ENCODE measurements at places on chromosomes 3 and 15.

- DNase-seq, result no peak
These were observed 554.5 kb upstream of the TBL1XR1 start for GRCh38 chr3:177751770-177752169.

GRCh38 chr3:33388374-33389100, 51.7 kb downstream of the UBP1 start:
- peak; percentile 12 for DNase-seq

- peak; percentile 65 for DNase-seq
These were observed 200.8 kb upstream of the SLCO3A1 start for GRCh38 chr15:91652610-91653207.

DNA sequence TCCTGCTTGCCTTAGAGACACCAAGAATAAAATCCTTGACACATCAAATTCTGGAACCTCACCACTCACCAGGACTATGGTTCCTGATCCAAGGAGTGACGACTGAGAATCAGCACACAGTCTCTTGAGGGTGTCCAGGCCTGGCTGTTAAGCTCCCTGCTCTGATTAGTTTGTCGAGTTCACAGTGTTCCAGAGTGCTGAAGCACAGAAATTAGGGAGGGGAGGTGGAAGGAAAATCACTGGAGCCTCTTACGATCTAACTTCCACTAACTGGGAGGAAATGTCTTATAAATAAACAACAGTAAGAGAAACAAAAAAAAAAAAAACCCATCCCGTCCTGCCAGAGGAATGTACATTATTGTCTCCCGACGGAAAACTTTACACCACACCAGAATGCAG, 330.2 kb downstream of the TIGIT start:
- no peak for DNase-seq

- no peak for DNase-seq
These were observed 156.8 kb downstream of the LSAMP start for GRCh38 chr3:116288485-116288884.

DNA sequence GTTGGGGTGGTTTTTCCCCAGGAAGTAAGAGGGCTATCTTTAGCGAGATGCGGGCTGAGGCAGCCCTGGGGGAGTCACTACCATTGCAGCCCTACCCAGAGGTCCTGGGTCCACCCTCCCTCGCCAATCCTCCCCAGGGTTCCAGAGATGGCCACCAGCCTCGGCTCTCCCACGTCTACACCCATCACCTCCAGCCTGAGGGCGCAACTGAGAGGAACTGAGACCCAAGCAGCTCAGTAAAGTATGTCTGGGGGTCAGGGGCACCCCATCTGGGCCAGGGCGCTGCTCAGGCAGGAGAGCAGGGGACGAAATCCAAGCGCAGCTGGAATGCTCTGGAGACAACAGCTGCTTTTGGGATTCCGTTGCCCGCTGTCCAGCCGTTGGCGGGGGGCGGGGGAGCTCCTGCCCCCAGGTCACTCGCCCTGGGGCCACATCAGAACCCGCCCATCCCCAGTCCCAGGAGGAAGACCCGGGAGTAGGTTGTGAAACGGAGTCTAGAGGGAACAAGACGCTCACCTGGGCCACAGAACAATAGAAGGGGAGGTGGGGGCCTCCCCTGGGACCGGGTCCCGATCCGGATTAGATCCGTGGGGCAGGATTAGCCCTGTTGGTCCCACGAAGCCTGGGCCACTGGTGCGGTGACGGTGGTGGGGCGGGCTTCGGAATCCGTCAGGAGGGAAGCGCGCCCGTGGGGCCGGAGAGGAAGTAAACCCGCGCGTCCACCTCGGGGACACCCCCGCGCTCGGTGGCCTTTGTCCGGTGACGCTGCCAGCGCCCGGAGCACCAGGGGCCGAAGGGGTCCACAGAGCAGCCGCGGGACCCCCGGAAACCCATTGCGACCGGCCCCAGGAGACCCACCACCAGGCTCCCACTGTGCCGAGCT, 1.4 kb upstream of the NDUFAF3 start:
- DNase-seq, result no peak

DNA sequence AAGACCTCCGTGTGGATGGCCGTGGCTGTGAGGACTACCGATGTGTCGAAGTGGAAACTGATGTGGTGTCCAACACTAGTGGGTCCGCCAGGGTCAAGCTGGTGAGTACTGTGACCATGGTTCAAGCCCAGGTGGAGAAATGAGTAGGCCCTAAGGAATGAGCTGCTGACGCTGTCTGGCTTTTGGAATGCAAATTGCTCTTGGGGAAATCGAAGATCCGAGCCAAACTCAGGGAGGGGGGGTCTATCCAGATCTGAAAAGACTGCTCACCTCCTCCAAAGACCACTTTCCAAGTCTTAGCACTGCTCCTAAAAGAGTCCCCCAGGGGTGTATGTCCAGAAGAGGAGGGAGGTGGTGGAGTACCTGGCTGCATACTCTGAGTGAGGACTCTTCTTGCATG, 13.1 kb downstream of the EXOSC7 start:
- no peak for DNase-seq

DNA sequence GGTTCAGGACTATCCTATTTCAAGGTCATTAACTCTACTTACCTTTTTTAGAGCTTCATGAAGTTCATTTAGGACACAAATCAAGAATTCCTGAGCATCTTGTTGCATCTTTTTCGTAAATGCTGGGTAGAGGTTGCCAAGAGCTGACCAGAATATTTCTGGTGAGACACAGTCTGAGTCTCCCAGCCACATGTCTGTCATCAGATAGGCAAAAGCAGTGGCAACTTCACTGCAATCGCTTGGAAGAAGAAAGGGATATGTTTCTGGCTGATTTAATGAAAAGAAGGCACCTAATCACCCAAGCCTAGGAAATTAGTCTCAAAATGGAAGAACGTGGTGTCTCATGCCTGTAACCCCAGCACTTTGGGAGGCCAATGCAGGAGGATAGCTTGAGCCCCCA, 2.9 kb downstream of the USP50 start:
- DNase-seq, result no peak

DNA sequence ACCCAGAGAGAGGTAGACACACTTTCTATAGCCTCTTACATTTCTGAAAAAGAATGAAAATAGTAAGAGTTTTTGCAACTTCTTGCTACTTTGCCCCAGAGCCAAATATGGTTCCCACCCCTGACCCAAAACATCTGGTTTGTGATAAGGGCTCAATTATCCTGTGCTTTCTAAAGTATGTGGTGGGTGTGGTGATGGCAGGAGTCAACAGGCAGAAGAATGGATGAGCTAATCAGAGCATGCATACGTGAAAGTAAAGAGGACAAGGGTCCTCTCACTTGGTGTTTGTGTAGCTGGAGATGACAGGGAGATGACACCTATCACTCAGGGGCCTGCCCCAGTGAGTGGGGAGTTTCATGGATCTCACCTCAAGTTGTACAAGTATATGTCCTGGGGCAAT, 19.1 kb downstream of the KBTBD8 start:
- no peak for DNase-seq

DNA sequence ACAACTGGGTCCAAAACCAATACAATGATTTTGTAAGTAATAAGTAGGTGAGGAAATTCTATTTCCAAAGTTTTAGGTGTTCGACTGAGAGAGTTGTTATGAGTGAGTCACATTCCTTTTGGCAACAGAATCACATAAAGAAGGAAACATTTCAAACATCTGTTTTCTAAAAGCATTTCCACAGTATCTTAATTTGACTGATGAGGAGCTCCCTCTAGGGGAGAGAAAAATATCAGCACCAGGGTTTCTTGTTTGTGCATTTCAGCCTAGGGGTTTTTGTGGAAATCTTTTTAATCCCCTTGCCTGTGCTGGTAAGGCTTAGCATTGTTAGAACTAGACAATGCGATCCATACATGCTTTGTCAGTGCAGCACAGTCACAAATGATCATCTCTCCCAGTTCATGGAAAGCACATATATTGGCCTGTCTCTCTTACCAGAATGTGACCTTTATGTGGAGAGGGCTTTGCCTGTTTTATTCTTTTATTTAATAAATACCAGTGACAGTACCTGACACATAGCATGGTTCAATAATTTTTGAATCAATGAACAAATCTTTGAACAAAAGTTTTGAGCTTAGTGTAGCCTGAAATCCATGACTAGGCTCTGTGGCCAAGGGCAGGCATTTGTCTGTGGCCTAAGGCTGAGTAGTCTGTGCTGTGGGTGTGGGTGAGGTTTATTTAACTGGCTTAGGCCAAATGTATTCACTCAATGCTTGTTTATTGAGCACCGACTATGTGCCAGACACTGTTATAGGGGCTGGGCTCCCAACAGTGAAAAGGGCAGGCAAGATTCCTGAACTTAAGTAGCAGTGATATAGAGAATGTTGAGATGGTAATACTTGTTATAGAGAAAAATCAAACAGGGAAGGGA, 21.1 kb upstream of the IQCF6 start:
- DNase-seq, result peak; percentile 67

GRCh38 chr3:194272861-194273742, 78.0 kb downstream of the CPN2 start:
- DNase-seq, result peak; percentile 39

GRCh38 chr3:77014226-77014625, 25.7 kb upstream of the ROBO2 start:
- DNase-seq, result no peak

- DNase-seq, result no peak
These were observed 74.3 kb downstream of the LARS2 start for GRCh38 chr3:45462522-45463265.

DNA sequence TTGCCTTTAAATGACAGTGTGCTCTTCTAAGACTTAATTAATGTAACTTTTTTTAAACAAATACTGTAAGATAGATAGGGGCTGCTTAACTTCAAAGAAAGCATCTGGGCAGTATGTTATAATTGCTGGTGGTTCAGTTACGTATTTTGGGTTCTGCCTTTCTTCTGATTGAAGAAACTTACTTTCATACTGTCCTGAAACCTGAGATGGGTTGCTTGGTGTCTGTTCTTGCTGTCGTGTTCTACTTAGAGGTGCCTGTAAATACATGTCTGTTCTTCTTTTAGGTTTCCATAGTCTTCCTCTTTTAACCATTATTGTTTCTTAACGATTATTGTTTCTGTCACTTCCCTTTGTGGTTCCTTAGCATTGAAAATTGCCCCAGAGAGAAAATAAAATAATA, 297.7 kb upstream of the CHRM5 start:
- DNase-seq, result no peak

DNA sequence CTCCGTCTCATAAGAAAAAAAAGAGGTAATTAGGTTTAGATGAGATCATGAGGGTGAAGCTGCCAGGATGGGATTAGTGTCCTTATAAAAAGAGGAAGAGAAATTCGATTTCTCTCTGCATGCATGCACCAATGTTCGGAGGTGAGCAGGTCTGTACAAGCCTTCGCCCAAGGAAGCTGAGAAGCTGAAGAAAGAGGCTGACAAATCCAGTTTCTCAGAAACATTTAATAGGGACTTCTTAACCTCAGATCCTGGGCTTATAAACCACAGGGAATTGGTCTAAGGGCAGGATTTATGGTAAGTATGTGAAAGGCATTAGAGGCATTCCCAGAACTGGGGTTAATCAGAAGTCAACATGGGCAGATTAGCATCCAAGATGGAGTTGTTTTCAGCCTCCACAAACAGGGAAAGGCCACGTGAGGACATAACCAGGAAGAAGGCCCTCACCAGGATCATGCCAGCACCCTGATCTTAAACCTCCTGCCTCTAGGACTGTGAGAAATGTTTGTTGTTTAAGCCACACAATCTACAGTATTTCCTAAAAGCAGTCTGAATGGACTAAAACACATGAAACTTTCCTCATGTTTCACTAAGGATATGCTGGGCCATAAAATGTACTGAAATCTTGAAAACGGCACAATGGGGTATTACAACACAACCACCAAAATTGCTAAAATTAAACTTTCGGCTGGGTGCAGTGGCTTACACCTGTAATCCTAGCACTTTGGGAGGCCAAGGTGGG, 11.3 kb downstream of the SHISA5 start:
- DNase-seq, result no peak

- DNase-seq, result no peak
These were observed 65.0 kb upstream of the ATP2B2 start for GRCh38 chr3:10570196-10570946.

- no peak for DNase-seq
These were observed 104.0 kb upstream of the TBC1D5 start for GRCh38 chr3:17846466-17846865.

- no peak for DNase-seq
These were observed 118.9 kb downstream of the FOXP1 start for GRCh38 chr3:71464613-71465012.

GRCh38 chr3:87164245-87164644, 62.9 kb upstream of the CHMP2B start:
- no peak for DNase-seq

GRCh38 chr3:170797685-170798084, 72.3 kb downstream of the RPL22L1 start:
- no peak for DNase-seq

DNA sequence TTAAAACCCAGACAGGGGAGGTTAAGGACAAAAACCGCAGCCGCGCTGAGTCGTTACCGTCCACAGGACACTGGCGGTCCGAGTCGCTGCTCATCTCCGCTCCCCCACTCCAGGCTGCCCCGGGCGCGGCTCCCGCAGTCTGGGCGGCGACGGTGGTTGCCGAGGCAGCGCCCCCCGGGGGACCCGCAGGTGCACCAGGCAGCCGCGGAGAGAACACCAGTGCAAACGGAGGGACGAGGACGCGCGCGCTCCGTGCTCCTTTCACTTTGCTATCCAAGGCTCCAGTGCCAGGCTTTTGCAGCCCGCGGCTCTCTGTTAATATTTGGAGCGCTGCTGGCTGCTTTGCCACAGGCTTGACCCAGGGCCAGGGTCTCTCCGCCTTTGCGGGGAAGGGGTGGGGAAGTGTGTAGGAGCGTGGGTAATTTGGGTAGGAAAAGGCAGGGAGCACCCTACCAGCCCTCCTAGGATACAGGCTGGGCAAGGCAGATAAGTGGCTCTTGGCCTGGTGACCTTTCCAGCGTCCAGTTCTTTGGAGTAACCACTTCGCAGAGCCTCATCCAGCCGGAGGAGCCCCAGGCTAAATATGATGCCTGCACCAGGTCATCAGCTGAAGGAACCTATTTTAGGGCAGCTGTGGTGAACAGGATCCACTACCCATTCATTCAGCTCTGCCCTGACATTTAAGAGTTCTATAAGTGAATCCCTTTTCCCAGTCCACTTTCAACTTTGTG, at the start of gene GADL1:
GADL1 (minus strand) TSS at position 141 of the 731 bp plus-strand sequence; CDS start at position 94, 47 bp downstream.
- DNase-seq, result peak; percentile 76

DNA sequence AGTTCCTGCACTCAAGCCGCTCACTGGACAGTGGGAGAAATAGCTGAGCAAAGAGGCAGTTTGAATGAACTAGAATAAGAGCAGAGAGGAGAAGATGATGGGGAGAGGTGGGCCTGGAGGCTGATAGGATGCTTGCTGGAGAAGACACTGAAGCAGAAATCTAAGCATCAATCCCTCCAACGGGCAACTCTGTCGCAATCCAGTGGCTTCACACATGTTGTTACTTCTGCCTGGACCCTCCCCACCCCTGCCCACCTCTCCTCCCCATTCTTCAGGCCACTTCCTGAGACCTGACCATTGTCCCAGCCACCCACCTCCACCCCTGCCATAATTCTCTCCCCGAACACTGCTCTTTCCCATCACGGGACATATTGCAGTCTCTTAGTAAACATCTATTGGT, 76.0 kb downstream of the SRGAP3 start:
- no peak for DNase-seq

GRCh38 chr3:170703121-170703588, 117.3 kb upstream of the SLC7A14 start:
- no peak for DNase-seq

GRCh38 chr3:98918586-98918985, 17.1 kb upstream of the DCBLD2 start:
- no peak for DNase-seq

GRCh38 chr3:99765042-99765942, 52.4 kb upstream of the CMSS1 start:
- DNase-seq, result no peak
